ENCODE measurements at places on chromosomes 13 and 19.

GRCh38 chr19:14487370-14488125, 8.4 kb downstream of the GIPC1 start:
- DNase-seq, result no peak

DNA sequence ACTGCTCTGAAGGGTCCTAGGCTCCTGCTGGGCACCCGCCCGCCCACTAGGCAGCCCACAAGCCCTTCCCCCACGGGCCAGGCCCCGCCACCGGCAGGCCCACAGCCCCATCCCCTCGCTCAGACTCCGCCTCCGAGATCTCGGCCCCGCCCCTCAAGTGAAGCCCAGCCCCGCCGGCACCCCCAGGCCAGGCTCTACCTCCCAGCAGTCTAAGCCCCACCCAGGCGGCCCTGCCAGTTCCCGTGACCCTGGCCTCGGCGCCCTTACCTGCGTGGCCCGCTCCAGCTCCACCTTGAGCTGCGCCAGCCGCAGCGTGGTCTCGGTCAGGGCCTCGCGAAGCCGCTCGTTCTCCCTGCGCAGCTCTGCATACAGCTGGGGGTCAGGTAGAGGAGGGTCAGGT, 16.3 kb downstream of the EPS8L1 start:
- no peak for DNase-seq

DNA sequence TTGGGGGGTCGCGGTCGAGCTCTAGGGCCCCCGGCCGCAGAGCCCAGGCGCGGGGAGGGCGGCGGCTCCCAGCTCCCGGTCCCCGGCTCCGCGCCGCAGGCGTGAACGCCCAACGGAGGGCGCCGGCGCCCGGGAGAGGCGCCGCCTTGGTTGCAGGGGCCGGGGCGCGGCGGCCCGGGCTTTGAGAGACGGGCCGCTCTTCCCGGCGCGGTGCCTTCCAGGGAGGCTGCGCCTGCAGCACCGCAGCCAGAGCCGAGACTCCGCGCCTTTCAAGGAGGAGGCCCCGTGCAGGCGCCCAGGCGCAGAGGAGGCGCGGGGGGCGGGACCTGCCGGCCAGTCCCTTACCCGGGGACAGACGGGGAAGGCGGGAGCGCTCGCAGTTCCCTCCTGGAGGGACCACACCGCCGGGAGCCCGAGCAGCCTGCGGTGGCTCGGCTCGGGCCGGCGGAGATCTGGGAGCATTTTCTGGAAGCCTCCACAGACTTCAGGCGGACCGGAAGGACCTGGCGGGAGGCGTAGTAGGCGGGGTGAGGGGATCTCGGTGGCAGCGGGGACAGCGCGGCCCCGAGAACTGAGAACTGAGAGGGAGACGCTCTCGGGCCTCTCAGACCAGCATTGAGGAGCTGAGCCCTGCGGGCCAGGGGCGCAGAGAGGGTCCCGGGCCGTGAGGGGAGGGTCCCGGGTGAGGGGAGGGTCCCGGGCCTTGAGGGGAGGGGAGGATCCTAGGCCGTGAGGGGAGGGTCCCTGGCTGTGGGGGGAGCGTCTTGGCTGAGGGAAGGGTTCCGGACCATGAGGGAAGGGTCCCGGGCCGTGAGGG, 25.5 kb upstream of the MCF2L start:
- DNase-seq, result no peak

DNA sequence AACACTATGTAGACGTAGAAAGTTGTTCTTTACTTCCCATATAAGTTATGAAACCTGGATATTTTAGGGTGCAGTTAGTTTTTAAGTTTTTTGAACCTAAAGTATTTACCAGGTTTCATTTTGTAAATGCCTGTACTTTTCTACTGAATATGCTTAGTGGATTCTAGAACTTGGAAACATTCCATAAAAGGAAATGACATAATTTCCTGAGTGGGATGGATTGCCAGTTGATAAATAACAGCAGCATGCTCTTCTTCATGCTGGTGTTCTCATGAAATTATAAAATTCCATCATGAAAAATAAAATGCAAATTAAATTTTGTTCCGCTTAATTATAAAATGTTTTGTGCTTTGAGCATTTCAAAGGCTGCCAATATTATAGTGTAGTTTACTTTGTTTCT, 362.2 kb upstream of the PCDH20 start:
- no peak for DNase-seq

DNA sequence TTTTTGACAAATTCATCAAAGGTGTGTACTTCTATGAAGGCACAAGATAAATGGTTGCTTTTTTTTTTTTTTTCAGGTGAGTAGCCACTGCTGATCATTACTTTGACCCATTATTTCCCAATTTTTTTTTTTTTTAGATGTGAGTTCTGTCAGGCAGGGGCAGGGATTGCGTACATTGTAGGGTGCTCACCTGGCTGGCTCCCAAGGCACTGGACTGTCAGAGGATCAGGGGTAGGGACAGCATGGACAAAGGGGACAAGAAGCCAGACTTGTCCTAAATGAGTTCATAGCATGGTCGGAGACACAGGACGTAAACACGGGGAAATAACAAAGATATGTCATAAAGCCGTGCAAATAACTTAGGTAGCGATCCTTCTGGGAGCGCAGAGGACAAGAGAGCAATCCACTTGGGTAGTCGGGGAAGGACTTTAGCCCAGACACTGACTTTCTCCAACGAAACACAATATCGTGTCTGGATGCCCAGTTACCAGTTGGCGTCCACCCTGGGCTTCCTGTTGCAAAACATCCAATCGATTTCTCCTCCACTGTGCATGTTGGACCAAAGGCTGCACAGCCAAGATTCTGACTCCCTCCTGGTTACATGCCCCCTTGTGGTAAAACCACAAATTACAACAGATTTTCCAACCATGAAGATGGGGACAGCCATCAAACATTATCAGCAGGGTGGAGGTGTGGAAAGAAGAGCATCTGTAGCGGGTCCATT, 27.5 kb upstream of the KATNAL1 start:
- no peak for DNase-seq

GRCh38 chr13:79589603-79590393, 108.8 kb downstream of the NDFIP2 start:
- DNase-seq, result peak; percentile 55

GRCh38 chr13:75896271-75896670, 260.1 kb downstream of the LMO7 start:
- DNase-seq, result no peak

- DNase-seq, result no peak
Measured at GRCh38 chr13:26221399-26221720, 754 bp downstream of the RNF6 start.

- DNase-seq, result no peak
Measured at GRCh38 chr13:74969419-74969818, 512.5 kb downstream of the TBC1D4 start.

GRCh38 chr13:40388617-40389016, 277.8 kb downstream of the FOXO1 start:
- DNase-seq, result no peak

GRCh38 chr13:23799945-23800344, 89.3 kb downstream of the MIPEP start:
- no peak for DNase-seq

DNA sequence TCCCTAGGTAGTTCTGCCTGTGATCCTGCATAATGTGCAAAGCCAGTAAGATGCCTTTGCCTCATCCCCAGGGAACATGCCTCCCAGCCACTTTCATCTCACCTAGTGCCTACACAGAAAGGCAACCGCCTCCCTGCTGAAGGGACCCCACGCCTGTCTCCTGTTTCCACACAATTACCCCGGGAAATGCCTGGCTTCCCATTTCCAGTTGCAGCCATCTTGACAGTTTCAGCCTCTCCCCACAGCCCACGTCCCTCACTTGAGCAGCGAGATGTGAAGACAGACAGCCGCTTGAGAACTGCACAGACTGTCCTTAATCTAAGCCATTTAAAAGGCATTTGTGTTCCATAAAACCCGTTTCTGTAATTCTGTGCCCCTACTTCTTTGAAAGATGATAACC, 4.7 kb upstream of the UQCRFS1 start:
- DNase-seq, result no peak

GRCh38 chr19:35222373-35223015, 6.0 kb downstream of the FAM187B start:
- DNase-seq, result no peak

GRCh38 chr19:6273701-6274601, 5.8 kb downstream of the MLLT1 start:
- DNase-seq, result peak; percentile 88

DNA sequence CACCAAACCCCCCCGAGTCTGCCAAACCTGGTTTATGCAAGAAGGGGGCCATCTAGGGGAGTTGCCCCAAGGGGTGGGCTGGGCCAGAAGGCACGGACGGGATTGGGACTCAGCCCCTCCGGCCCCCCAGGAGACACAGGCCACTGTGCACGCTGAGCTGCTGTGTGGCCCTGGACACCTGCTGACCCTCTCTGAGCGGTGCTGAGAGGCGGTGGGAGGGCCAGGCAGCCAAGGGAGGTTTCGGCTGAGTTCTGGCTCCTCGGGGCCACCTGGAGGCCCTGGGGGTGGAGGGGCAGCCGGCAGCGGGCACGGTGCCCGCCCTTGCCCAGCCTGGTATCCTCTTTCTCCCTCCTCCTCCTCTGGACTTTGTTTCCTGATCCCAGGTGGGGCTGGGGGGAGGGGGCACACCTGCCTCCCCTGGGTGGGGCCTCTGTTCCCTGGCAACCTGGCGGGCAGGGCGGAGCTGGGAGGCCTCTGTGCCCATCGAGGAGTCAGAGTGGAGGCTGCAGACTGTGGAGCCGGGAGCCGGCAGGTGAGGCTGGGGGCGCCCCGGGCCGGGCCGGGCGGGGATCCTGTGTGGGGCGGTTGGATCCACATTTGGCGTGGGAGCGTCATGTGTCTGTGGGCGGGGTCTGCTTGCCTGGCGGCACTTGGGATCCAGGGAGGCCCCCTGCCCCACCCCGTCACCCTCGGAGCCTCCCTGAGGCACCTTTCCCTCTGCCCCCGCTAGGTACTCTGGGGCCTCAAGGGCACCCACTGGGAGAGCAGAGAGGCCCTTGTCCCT, at the start of gene MISP:
Gene MISP, plus strand, starts transcription at position 473 of the 784 bp plus-strand sequence. CDS start 5,835 bp downstream, outside the sequence.
- peak; percentile 45 for DNase-seq

GRCh38 chr19:38718747-38719543, 25.3 kb downstream of the CAPN12 start:
- DNase-seq, result peak; percentile 94

DNA sequence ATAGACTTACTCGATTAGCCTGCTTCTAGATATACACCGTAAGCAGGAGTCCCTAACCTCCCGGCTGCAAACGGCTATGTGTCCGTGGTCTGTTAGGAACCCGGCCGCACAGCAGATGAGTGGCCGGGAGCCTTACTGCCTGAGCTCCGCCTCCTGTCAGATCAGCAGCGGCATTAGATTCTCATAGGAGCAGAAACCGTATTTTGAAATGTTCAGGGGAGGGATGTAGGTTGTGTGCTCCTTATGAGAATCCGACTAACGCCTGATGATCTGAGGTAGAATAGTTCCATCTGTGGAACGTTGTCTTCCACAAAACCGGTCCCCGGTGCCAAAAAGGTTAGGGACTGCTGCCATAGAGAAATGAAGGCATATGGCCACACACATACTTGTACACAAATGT, 1491.9 kb downstream of the SLITRK5 start:
- DNase-seq, result no peak

- no peak for DNase-seq
Measured at GRCh38 chr19:14649020-14649419, 25.6 kb downstream of the ADGRE3 start.

- no peak for DNase-seq
Measured at GRCh38 chr19:51458051-51458645, at the start of gene SIGLEC8. SIGLEC8 (minus strand) TSS chr19:51458454; CDS start chr19:51458387, 67 bp downstream.

DNA sequence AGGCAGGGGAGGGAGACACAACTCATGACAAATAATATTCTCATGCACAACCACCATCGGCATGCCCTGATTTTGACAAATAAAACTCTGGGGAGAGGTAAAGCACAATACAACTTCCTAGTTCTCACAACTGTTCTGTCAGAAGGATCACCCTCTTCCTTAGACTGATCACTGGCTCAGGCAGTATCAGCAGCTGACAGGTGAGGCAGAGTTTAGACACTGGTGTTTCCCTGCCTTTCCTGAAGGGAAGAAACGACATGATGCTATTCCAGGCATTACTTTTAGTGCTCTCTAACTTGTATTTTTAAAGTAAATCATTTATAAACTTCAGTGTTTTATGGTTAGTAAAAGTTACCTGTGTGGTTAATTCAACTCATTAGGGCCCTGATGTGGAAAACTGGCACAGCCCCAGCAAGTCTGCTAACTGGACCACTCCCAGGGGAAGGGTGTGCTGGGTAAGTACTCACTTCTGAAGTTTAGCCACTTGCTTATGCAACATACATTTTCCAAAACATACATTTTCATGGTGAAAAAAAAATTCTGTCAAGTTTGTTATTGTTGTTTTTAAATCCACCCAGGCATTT, 82.8 kb downstream of the CRYL1 start:
- no peak for DNase-seq

DNA sequence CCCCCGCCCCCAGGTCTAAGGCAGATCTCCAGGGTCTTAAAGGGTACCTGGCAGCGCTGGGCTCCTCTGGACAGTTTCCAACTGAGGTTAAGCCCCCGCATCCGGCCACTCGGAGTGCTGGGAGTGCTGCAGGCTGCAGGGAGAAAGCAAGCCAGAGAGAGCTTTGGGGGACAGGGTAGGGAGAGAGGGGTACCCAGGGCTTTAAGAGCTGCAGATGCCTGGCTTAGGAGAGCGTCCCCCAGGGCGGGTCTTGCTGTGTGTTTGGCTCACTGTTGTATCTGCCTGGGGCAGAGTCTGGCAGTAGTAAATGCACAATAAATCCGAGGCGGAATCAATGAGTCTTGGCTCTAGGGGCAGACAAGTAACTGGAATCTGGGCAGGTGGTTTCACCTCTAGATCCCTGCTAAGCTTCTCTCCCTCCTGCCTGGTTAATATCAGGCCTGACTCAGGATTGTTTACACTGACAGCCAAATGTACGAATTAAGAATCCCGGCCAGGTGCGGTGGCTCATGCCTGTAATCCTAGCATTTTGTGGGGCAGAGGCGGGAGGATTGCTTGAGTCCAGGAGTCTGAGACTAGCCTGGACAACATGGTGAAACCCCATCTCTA, 798 bp upstream of the COX6B2 start:
- DNase-seq, result no peak

DNA sequence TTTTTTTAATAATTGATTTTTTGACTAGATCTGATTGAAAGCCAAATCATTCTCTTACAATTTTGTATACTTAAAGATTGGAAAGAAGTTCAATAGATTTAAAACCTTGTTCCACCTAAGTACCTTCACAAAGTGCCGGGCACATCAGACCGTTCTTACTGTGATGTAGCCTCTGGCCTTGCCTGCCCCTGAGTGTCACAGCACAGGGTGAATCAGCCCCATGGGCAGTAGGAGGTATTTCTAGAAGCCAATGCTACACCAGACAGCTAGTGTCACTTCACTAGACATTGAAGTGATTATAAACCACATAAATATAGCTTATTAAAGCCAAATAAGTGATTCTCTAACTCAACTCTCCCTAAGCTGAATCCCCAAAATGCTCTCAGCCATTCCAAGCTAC, 131.3 kb downstream of the LACC1 start:
- no peak for DNase-seq

- no peak for DNase-seq
Measured at GRCh38 chr13:94196413-94196812, 283.1 kb downstream of the DCT start.

- no peak for DNase-seq
Measured at GRCh38 chr13:78152415-78152814, 233.8 kb upstream of the EDNRB start.

DNA sequence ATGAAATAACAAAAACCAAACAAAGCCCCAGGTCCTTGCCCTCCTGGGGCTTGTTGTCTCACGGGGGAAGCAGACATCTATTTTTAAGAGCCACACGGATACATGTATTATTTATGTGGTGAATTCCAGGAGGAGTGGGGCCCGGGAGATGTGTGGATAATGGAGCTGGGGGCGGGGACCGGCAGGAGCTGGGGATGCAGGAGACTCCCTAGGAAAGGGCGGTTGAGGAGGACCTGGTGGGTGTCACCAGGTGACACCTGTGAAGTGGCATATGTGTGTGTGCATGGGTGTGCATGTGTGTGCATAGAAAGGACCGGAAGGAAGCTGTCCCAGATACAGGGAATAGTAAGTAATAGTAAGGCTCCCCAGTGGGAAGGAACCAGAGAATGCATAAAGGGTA, 148.9 kb downstream of the URI1 start:
- DNase-seq, result no peak
